Pancreas (tissue), 10 donors: ENCODE measurements at places on chromosomes 2 and 18. TPM values are rescaled to one million over a fixed set of nuclear protein-coding genes. Genes with fewer than 3 reads are reported as not detected.

GRCh38 chr18:58606236-58606635 is 22.7 kb downstream of the ALPK2 start:
- no peak for DNase-seq
- no peaks in the 10 kb centered on the region for H3K4me1 ChIP-seq
- no peak overlapping the region for H3K27ac ChIP-seq
- H3K36me3 ChIP-seq: no peaks in the 10 kb centered on the region
- no peak overlapping the region for H3K4me3 ChIP-seq

DNA sequence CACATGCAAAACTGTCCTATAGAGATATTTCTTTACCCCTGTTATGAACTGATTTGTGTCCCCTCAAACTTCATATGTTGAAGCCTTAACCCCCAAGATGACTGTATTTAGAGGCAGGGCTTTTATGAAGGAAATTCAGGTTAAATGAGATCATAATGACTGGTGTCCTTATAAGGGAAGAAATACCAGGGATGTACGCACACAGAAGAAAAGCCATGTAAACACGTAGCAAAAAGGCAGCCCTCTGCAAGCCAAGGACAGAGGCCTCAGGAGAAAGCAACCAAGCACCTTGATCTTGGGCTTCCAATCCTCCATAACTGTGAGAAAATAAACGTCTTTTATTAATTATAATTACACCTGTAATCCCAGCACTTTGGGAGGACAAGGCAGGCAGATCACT is 101.3 kb upstream of the NDUFV2 start:
- DNase-seq: no peak
- H3K27me3 ChIP-seq: no peaks in the 10 kb centered on the region
- no peaks in the 10 kb centered on the region for H3K36me3 ChIP-seq
- H3K4me1 ChIP-seq: no peaks in the 10 kb centered on the region
- no peak overlapping the region for H3K27ac ChIP-seq

DNA sequence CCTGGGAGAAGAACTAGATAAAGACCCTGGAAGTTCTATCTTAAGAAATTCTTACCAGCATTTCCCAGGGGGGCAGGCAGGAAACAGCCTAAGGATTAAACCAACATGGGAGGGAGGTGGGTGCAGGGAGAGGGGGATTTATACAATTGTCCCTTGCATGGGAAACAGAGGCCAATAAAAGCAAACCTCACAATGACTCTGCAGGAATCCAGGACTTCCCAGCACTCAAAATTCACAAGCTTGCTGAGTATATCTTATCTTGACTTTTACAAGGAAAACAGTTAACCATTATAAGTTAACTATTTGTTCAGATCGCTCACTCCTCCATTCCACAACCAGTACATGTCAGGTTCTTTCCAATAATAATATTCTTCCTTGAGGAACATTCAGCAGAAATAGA is 241.3 kb downstream of the MREG start:
- no peaks in the 10 kb centered on the region for H3K27me3 ChIP-seq
- H3K36me3 ChIP-seq: no peaks in the 10 kb centered on the region
- H3K27ac ChIP-seq: no peak overlapping the region
- DNase-seq: no peak
- no peaks in the 10 kb centered on the region for H3K4me1 ChIP-seq

DNA sequence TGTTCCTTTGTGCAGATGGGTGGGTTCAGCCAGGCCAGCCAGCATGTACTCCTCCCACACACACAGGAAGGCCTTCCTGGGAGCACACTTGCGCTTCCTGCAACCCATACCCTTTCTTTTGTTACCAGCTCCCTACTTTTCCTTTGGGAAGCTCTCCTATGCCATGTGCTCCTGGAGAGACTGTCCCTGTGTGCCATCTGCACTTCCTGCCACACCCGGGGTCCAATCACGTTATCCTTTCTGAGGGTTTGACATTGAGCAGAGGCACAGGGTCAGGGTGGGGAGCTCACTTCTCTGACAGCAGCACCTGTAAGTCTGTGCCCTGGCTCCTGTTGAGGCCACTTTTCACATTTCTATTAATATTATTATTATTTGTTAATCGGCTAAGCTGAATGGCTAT is 62.9 kb downstream of the COPS8 start:
- no peak for DNase-seq
- H3K4me1 ChIP-seq: no peaks in the 10 kb centered on the region
- H3K27me3 ChIP-seq: no peaks in the 10 kb centered on the region

GRCh38 chr2:231475965-231476364 is 11.7 kb upstream of the NCL start:
- no peaks in the 10 kb centered on the region for H3K4me1 ChIP-seq
- no peak overlapping the region for H3K27ac ChIP-seq
- H3K36me3 ChIP-seq: no peaks in the 10 kb centered on the region
- no peak overlapping the region for H3K4me3 ChIP-seq
- DNase-seq: no peak
- H3K27me3 ChIP-seq: no peaks in the 10 kb centered on the region

- no peaks in the 10 kb centered on the region for H3K27me3 ChIP-seq
- no peak overlapping the region for H3K4me3 ChIP-seq
- no peaks in the 10 kb centered on the region for H3K36me3 ChIP-seq
- no peak for DNase-seq
- no peak overlapping the region for H3K27ac ChIP-seq
Observed at GRCh38 chr2:69086466-69086865, 73.5 kb downstream of the ANTXR1 start.

DNA sequence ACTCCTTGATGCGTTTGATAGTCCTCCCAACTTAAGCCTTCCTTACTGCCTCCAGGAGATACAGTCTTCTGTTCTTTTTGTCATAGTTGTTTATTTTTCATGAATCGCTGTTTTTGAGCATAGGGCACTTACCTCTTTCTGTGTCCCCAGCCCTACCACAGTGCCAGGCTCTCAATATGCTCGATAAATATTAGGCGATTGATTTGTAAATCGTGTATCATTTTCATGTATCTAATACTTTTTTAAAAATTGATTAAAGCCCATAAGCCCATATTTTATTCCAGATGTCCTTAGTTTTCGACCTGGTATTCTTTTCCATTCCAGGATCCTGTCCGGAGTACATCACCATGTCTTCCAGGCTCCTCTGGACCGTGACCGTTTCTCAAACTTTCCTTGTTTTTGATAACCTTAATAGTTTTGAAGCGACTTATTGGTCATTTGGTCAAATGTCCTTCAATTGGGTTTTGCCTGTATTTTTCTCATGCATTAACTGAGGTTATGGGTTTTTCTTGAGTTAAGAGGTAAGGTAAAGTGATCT is 444 bp upstream of the MMADHC start:
- H3K4me3 ChIP-seq: peak overlapping the region; percentile 75
- no peak for DNase-seq

DNA sequence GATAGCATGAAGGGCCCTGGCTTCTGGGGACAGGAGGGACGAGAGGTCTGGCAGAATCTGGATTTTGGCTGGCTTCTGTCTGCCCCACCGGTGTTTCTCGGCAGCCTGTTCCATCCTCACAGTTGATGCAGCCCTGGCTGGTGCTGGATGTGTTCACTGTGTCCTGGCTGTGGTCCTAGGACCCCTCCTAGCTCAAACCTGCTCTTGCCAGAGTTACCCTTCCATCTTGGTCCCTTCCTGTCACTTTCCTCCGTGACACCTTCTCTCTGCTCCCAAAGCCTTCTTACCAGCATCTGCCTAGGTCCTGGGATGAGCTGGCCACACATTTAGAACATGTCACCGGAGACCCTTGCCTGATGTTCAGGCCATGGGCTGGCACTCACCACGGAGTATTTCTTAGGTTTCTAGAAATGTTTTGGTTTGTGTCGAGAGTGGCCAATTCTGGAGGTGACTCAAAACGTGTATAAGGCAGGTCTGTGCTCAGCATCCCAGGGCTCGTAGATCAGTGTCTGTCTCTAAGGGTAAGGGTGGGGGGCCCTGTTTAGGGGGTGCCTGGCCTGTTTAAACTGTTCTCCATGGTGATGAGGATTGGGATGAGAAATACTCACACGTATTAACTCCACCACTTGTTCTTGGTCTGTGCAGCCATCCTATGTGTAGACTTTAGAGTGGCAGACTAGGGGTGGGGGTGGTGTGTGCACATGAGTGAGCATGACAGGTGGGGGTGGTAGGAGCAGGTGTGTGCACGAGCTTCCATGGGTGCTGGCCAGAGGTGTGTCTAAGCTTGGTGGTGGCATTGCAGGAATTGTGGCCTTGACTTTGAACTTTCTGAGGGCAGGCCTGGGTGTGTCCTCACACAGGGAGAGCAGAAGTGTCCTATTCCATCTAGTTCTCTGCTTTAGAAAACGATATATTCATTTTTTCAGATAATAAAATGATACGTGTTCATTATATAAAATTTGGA is 162.7 kb downstream of the DYSF start:
- peaks cover 4% of the 10 kb centered on the region for H3K4me1 ChIP-seq
- no peak overlapping the region for H3K27ac ChIP-seq
- no peaks in the 10 kb centered on the region for H3K27me3 ChIP-seq
- H3K36me3 ChIP-seq: no peaks in the 10 kb centered on the region
- H3K4me3 ChIP-seq: no peak overlapping the region

DNA sequence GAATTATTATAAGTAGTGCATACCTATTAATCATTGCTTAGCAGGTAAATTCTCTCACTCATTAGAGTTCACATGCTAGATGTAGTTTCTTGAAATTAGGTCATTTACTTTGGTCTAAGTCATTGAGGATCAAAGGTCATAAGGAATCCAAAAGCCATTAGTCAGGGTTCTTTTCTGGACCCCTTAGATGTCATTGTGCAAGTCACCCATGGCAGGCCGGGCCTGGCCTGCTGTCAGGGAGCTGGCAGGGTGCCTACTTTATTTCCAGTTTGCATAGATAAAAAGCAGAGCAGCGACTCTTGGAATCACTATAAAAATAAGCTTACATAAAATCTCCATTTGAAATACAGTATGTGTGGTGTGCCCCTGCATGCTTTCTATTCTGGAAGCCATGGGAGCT is 91.3 kb downstream of the MEIS1 start:
- no peak for DNase-seq
- H3K4me1 ChIP-seq: peaks cover 33% of the 10 kb centered on the region
- no peaks in the 10 kb centered on the region for H3K27me3 ChIP-seq
- H3K27ac ChIP-seq: no peak overlapping the region
- H3K4me3 ChIP-seq: no peak overlapping the region
- no peaks in the 10 kb centered on the region for H3K36me3 ChIP-seq

GRCh38 chr2:8268172-8268783 is 413.6 kb upstream of the ID2 start:
- no peak overlapping the region for H3K4me3 ChIP-seq
- no peaks in the 10 kb centered on the region for H3K27me3 ChIP-seq
- no peak overlapping the region for H3K27ac ChIP-seq
- DNase-seq: no peak
- no peaks in the 10 kb centered on the region for H3K4me1 ChIP-seq
- no peaks in the 10 kb centered on the region for H3K36me3 ChIP-seq

GRCh38 chr2:27092696-27093429 is 6.3 kb downstream of the KHK start:
- no peak for DNase-seq
- H3K36me3 ChIP-seq: no peaks in the 10 kb centered on the region
- H3K27ac ChIP-seq: no peak overlapping the region
- H3K27me3 ChIP-seq: no peaks in the 10 kb centered on the region

DNA sequence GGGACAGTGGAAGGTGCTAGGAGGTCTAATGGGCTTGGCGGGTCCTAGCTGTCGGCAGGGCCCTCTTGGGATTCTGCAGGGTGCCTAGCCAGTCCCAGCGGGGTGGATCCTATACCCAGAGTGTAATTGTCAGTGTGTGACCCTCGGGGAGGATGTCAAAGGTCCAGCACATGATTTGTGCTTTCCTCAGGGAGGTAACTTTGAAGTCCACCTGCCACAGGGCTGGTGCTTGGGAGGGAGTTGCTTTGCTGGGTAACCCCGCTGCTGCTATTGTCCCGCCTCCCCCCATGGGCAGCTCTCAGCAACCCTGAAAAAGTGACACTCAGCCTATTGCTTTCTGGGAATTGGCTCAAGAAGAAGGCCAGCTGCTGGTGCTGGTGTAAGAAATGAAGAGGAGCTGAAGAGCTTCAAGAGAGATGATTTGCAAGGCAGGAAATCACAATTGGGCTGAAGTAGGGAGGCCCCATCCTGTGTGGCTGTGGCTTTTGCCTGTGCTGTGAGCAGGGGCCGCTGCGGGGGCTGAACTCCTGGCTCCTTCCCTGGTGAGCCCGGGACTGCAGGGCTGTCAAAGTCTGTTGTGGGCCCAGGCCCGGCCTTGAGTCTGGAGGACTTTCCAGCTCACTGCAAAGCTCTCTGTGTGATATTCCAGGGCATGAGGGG is 36.4 kb downstream of the EMILIN2 start:
- H3K4me1 ChIP-seq: no peaks in the 10 kb centered on the region
- no peak overlapping the region for H3K4me3 ChIP-seq
- no peak overlapping the region for H3K27ac ChIP-seq
- no peaks in the 10 kb centered on the region for H3K27me3 ChIP-seq

DNA sequence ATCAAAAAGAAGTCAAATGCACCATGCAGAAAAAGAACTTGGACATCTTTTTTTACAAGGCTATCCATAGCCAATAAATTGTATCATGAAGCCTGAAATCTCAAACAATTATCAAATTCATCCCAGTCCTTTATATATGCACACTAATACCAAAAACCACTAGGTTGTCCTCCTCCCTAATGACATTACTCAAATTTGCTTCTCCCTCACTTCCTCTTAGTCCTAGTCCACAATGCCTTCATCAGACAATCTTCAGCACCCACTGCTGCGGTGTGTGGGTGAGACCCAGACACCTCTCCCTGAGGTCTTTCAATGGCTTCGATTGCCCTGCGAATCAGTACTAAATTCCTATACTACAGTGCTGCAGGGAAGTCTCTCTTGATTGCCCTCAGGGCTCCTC is 58.1 kb downstream of the CLASP1 start:
- H3K27me3 ChIP-seq: no peaks in the 10 kb centered on the region
- no peak overlapping the region for H3K27ac ChIP-seq
- peaks cover 17% of the 10 kb centered on the region for H3K4me1 ChIP-seq
- H3K36me3 ChIP-seq: no peaks in the 10 kb centered on the region
- H3K4me3 ChIP-seq: no peak overlapping the region
- DNase-seq: no peak

- peaks cover 9% of the 10 kb centered on the region for H3K36me3 ChIP-seq
- DNase-seq: no peak
- no peaks in the 10 kb centered on the region for H3K27me3 ChIP-seq
- no peak overlapping the region for H3K27ac ChIP-seq
- H3K4me1 ChIP-seq: no peaks in the 10 kb centered on the region
Observed at GRCh38 chr2:178136321-178137025, 24.2 kb downstream of the RBM45 start.

PLB1 gene
- 2.2 TPM for total RNA-seq

MYOM1 gene
- total RNA-seq: 16.8 TPM

CELF4 gene
- 2.2 TPM for total RNA-seq

TUBA4B gene
- not detected for total RNA-seq

PTPRN gene
- total RNA-seq: 8.7 TPM

BOLA3 gene
- total RNA-seq: 17.5 TPM

TMEM150A gene
- 18.6 TPM for total RNA-seq

FEV gene
- 2.1 TPM for total RNA-seq

IL37 gene
- total RNA-seq: not detected
